ENCODE measurements at places on chromosomes 16 and 17.
A peak's percentile ranks its signal among the peaks of the same experiment; 100 is the strongest.

DNA sequence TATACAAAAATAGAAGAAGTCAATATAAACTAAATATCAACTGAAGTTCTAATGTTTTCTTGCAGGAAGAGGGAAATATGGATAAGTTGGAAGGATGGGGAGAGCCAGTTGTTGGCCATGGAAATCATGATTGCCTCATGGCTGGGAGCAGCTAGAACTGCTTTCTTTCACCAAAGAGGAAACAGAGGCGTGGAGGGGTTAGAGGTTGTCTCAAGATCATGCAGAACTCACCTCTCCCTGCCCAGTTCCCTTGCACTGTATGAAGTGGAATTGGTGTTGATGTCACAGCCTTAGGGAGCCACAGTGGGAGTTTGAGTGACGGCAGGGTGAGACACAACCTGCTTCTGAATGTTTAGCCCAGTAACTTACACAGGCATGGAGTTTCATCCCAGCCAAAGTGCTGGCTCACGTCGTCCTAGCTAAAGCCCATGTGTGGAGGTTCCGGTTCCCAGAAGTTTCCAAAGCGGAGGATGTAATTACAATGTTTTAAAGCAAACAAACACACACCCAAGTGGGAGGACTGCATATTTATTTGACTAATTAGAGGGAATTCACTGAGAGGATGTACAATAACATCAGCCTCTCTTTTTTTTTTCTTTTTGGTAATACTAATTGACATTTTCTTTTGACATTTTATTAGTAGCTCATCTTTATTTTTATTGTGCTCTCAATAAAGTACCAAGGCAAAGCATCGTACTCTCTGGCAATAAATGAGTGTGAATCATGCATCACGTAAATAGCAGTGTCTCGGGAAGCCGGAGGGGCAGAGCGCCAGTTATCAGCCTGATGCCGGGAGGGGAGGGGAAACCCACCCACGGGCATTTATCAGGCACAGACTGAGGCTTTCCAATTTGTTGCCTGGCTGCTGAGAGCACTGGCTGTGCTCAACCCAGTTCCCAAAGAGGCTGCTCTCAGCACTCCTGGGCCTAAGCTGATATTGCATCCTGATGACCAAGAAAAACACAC is 118.7 kb upstream of the CDH5 start:
- DNase-seq: no peak

GRCh38 chr16:78866521-78866920 is 734.0 kb downstream of the MAF start:
- DNase-seq: no peak

- peak; percentile 92 for DNase-seq
Measured at GRCh38 chr17:79800325-79801155, 3.7 kb upstream of the CBX8 start.

- DNase-seq: peak; percentile 95
Measured at GRCh38 chr16:46621006-46621933, at the start of gene SHCBP1. Gene SHCBP1, minus strand, starts transcription at chr16:46621379. Its CDS starts 20 bp downstream, at chr16:46621359.

- peak; percentile 58 for DNase-seq
Measured at GRCh38 chr17:43562679-43563599, 16.8 kb upstream of the ETV4 start.

- DNase-seq: no peak
Measured at GRCh38 chr16:8972843-8973586, 9.3 kb upstream of the USP7 start.

DNA sequence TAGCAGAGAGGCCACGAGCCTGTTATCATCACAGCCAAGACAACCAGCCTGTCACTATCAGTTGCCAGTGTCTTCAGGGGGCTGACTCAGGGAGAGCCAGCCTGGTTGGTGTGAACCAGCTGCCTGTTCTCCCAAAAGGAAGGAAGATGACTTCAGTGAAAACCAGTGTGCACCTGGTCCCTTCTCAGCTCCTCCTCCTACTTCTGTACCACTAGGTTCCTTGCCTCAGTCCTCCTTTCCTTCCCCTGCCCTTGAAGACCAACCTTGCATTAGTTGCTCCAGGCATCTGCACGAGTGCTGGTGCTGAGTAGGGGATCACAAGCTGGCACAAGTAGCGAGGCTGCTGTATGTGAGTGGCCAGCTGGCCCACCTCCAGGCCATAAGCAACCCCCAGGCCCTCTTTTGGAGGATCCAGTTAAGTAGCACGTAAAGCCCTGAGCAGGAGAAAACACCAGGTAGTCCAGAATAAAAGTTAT is 8.5 kb downstream of the TUBG1 start:
- no peak for DNase-seq

GRCh38 chr17:56130631-56131030 is 22.6 kb upstream of the ANKFN1 start:
- DNase-seq: no peak

GRCh38 chr16:4936181-4936990 is 562 bp downstream of the PPL start:
- DNase-seq: peak; percentile 82

- no peak for DNase-seq
Measured at GRCh38 chr17:60128171-60128859, 21.5 kb upstream of the CA4 start.

GRCh38 chr17:70286391-70286790 is 117.1 kb downstream of the KCNJ2 start:
- DNase-seq: no peak

DNA sequence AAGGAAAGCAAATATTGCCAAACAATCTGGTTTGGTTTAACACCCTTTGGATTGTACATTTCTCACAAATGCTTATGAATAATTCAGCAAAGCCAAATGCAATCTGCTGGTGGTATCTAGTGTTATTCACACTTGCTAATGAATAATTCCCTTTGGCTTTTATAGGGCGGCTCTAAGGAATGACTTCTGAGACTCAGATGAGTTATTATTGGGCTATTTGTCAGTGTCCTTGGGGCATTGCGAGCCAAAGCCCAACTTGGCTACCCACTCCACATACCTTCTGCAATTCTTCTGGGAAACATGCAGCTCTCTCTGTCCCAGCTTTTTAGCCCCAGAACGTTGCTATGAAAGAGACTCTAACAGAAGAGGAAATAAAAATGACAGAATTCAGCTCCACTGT is 41.1 kb downstream of the FTO start:
- DNase-seq: no peak

GRCh38 chr17:80005360-80006338 is 30.0 kb downstream of the TBC1D16 start:
- peak; percentile 73 for DNase-seq

- no peak for DNase-seq
Measured at GRCh38 chr16:21568502-21569189, 30.7 kb upstream of the METTL9 start.

GRCh38 chr17:57654040-57654775 is 90.9 kb downstream of the CCDC182 start:
- DNase-seq: no peak

GRCh38 chr17:3639981-3640596 is 3.5 kb downstream of the CTNS start:
- DNase-seq: no peak

GRCh38 chr17:45144199-45145034 is 3.9 kb upstream of the HEXIM1 start:
- DNase-seq: peak; percentile 66

DNA sequence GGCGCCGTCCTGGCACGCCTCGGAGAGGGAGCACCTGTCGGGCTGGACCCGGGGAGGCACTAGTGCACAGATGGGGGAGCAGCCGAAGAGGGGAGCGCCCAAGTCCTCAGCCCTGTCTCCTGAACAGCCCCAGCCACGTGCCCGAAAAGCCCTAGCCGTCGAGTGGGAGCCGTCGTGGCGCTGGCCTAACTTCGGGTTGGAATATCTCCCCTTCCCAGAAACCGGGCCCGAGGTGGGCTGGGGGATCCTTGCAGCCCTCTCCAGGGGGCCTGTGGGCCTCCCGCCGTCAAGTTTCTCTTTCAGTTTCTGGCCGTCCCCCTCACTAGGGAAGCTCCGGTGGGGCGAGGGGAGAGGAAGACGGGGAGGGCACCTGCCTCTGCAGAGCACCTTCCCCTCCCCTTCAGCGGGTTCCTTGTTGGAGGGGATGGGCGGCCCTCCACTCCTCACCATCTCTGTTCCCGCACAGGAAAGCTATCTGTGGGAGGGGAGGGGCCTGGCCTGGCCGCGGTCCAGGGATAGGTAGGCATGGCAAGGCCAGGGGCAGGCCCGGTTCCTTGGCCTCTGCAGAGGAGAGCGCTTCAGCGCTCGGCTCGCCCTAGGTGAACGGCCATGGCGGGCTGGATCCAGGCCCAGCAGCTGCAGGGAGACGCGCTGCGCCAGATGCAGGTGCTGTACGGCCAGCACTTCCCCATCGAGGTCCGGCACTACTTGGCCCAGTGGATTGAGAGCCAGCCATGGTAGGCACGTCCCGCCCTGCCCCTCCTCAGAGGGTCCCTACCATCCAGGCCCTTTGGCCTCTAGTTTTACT is 709 bp downstream of the STAT5A start:
- DNase-seq: peak; percentile 62

DNA sequence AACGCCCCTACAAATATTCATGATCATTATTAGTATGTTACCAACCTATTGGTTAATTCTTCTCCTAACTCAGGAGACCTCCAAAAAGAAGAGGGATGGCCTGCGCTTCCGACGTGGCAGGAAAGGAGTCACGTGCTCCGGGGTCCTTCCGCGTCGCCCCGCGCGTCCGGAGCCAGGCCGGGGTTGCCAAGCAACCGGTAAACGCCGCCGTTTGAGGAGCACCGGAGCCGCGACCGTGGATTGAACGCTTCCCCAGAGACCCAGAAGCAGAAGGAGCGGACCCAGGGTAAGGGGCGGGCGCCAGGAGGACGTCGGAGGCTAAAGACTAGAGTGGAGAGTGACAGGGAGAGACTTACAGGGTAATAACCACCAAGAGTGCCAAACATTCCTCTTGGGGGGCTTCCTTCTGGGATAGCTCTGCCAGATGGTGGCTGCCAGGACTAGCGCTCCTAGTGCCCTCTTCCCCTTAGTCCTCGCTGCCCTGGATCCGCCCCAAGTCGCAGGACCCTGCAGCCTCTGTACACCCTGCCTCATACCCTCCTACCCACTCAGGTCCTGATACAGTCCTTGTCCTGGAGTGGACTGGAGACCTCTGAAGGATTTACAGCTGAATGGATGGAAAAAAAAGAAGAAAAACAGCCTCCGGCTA is at the start of gene DNAI2:
TSS of gene DNAI2 (plus strand) at position 175 of the 649 bp plus-strand sequence. CDS start 7,584 bp downstream, outside the sequence.
- DNase-seq: peak; percentile 79

DNA sequence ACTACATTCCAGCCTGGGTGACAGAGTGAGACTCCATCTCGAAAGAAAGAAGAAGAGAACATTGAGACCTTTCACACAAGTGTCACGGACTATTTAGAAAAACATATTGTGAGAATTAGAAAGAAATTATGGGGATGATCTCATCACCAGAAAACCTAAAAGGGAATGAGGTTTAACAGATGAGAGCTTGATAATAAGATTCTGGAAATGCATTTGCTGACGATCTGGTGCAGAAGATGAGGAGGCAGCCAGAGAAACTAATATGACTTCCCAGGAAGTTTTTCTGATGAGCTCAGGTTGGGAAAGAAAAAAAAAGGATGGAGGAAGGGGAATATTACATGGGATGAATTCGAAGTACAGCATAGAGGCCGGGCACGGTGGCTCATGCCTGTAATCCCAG is 10.8 kb upstream of the APOH start:
- DNase-seq: no peak

- no peak for DNase-seq
Measured at GRCh38 chr16:74874123-74874522, 99.5 kb upstream of the FA2H start.

DNA sequence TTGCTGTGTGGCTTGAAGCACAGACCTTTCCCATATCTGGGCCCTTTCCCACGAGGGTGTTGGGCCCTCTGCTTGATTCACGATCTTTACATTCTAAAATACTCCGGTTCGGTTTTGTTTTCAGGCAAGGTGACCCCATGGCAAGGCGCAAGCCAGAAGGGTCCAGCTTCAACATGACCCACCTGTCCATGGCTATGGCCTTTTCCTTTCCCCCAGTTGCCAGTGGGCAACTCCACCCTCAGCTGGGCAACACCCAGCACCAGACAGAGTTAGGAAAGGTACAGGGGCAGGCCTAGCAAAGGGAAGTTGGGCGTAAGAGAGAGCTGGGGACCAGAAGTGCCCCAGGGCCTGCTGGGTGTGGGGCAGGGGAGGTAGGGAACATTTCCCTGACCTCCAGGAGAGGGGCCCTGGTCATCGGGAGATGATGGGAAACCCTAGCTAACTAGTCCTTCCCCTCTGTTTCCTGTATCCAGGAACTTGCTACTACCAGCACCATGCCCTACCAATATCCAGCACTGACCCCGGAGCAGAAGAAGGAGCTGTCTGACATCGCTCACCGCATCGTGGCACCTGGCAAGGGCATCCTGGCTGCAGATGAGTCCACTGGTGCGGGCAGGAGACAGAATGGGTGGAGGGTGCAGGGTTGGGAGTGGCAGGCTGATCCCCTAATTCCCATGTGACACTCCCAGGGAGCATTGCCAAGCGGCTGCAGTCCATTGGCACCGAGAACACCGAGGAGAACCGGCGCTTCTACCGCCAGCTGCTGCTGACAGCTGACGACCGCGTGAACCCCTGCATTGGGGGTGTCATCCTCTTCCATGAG is 1.4 kb downstream of the ALDOA start:
- no peak for DNase-seq

GRCh38 chr16:1982013-1982433 is 754 bp upstream of the NOXO1 start:
- no peak for DNase-seq

GRCh38 chr16:86498155-86498670 is 12.1 kb upstream of the FOXF1 start:
- DNase-seq: no peak

DNA sequence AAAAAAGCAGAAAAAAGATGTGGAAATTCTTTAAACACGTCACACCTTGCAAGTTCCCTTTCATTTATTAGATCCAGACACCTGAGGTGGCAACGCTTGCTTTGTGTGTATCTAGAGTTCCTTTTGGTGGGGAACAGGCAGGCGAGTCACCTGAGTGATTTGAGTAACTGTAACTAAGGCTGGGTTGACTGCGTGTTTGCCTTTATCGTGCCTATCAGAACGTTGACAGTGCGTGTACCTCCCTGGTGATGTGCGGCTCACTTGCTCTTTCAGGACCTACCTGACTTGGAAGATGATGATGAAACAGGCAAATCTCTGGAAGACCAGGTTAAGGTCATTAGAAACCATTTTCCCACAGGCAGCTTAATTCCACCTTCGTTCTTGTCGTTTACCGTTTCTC is 12.5 kb downstream of the TAF1C start:
- no peak for DNase-seq

DNA sequence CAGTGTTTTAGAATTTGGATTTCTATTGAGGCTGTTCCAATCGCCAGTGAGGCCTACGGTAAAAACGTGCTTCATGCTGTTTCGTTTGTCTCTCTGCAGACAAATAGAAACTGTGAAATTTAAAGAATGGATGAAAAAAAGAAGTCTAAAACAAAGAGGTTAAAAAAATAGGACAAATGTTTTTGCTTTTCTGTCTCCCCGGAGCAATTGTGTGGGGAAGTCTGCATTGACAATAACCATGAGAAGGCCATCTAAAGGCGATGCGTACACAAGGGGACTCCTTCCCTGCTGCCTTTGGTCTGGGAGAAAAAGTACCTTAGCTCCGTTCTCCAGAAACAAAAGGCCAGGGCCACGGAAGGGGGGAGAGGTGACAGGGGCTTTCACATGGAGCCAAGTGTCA is 4.6 kb upstream of the ZFHX3 start:
- DNase-seq: peak; percentile 68

GRCh38 chr16:55657616-55658015 is 1.8 kb downstream of the SLC6A2 start:
- no peak for DNase-seq

GRCh38 chr16:14280541-14280940 is 209.4 kb downstream of the MRTFB start:
- no peak for DNase-seq

All from GM23338 (cell line).